NCI-H1105 (cell line): ENCODE measurements at places on chromosomes 12 and 14.

DNA sequence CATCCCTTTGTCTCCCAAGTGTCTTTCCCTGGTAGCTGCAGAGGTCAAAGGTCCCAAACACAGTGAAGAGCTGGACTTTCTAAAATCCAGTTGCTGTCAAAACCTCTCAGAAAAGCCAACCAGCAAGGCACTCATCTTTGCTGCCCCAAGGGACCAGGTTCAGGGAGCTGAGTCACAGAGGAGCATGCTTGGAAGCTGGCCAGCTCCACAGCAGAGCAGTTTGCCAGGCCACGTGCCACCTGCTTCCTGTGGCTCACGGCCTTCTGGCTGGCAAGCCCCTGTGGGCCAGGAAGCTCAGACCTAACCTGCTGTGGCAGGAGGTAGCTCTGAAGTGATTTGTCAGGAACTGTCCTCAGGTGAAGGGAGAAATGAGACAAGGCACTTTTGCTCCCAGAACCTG, 3.6 kb downstream of the ISCU start:
- peak; percentile 84 for DNase-seq

GRCh38 chr12:109726511-109727038, 12.9 kb downstream of the FAM222A start:
- DNase-seq = no peak

- DNase-seq = peak; percentile 85
Measured at GRCh38 chr12:23098517-23098916, 473.5 kb downstream of the ETNK1 start.

DNA sequence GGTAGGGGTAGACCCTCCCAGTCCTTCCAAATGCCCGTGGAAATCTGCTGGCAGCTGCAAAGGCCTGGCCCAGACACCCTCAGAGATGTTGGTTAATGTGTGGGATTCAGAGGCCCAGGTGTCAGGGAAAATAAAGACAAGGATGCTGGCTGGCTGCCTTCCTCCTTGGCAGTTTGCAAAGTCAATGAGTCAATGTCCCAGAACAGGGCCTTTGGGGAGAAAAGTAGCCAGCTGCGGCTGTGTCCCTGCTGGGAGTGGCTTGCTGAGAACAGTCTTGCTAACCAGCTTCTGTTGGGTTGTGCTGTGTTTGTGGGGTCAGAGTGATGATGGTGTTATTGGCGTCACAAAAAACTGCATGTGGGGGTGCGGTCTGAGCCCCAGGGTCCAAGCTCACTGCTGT, 29.2 kb downstream of the GLRX5 start:
- no peak for DNase-seq
